Nephron progenitor cell (in vitro differentiated cells): ENCODE measurements at places on chromosomes 2 and 18.
A peak's percentile ranks its signal among the peaks of the same experiment; 100 is the strongest.

GRCh38 chr18:57931038-57931437, 113.0 kb upstream of the NEDD4L start:
- DNase-seq, result no peak

DNA sequence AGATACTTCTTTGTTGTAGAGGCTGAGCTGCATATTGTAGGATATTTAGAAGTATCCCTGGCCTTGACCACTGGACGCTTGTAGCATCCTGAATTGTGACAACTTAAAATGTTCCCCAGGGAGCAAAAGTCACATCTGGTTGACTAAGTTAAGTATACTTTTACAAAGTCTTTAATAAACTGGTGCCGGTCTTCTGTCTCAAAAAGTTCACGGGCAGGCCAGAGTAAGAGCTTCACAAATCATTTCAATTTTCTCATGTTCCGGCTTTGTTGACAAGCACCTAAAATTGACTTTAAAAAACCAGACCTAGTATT, 18.4 kb downstream of the ATP8B1 start:
- no peak for DNase-seq

DNA sequence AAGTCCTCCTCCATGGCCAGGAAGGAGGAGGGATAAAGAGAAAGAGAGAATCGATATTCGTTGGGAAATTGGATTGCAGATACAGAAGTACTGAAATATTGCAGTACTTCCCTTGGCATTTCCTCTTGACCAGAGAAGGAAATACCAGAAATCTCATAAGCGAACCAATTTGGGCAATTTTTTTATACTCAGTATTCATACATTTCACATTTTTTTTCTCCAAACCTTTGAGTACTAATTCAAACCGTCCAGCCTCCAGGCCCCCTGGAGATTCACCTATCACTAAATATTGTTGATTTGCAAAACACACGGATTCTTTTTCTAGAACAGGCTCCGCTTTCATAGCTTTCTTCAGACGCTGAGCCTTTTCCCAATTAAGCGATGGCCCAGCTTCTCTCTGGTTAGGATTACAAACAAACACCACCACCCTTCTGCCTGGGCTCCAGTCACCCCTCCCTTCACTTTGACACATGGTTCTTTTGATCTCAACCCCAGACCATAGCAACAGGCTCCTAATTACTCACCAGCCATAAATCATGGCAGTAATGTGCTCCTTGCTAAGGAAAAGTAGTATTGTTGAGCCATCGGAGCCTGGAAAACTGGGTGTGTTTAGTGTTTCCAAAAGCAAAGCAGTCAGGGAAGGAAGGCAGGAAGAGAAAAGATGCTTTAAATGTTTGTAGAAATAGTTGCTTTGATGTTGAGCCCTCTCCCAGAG, 138.4 kb upstream of the CCDC68 start:
- DNase-seq, result peak; percentile 53

- DNase-seq, result no peak
Observed at GRCh38 chr2:176926453-176926852, 286.1 kb upstream of the HNRNPA3 start.

- no peak for DNase-seq
Observed at GRCh38 chr2:30232801-30233130, 1.4 kb downstream of the LBH start.

DNA sequence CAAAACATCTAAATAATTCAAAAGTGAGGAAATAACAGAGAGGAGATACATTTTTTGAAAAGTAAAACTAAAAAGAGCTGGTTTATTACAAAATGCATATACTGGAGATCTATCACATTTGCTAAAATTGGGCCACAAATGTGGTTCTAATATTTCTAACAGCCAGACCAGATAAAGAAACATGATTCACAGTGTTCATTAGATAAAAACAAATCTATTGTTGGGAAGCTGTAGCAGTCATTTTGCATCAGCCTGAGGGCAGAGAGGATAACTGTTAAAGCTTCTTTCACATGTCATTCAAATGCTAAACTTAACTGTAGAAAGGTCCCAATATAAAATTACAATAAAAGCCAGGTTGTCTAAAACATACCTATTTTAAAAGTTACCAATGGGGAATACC, 148.3 kb downstream of the GULP1 start:
- no peak for DNase-seq

GRCh38 chr2:236776695-236777251, 207.1 kb downstream of the ACKR3 start:
- DNase-seq, result no peak

DNA sequence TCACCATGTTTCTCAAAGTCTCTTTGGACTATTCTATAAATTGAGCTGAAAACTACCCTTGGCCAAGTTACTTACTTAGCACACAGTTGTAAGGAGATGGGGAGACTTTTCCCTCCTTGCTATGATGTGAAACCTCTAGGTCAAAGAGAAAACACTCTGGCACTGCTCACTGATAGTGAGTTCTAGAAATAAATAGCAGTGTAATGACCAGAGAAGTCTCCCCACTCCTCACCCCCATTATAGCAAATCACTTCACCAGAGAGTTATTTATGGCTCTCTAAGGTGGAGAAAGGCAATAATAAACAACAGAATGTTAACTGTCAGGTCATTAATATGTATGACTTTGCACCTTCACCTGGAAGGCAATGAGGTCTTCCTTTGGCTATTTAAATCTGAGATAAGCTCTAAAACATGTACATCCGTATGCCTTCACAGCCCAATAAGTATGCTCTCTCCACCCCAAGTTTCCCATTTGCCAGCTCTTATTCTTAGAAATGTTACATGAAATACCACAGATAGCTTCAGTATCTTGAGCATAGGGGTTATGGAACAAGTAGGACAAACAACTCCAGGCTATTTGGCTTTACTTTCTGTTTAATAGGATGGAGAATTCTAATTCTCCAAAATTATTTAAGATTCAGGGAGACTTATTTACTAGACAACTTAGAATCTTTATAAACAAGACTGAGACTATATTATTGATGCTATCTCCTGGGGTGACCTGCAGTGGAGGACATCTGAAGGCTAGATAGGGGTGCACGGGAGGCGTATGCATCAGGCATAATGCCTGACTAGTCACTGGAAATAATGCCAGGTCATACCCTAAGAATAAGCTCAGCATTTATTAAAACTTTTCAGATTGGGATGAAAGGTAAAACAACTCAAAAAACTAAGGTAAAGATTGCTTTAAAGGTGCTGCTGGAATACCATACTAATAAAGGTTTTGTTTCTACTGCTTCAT, 65.3 kb upstream of the DTNB start:
- no peak for DNase-seq
